ENCODE measurements at places on chromosomes 7 and 10. TPM values are rescaled to one million over a fixed set of nuclear protein-coding genes. Genes with fewer than 3 reads are reported as not detected.
A peak's percentile ranks its signal among the peaks of the same experiment; 100 is the strongest.

- DNase-seq, result no peak
Measured at GRCh38 chr10:64109926-64110495, 588.8 kb downstream of the REEP3 start.

- DNase-seq, result no peak
Measured at GRCh38 chr7:41584746-41585145, 118.1 kb downstream of the INHBA start.

GRCh38 chr7:89232-90019 lies 102.9 kb upstream of the FAM20C start:
- DNase-seq, result no peak

GRCh38 chr10:104144931-104145330 lies 23.0 kb downstream of the SFR1 start:
- DNase-seq, result no peak

- DNase-seq, result no peak
Measured at GRCh38 chr7:5234852-5235831, 45.1 kb downstream of the WIPI2 start.

Gene FGFBP3
- polyA plus RNA-seq, result 3.9 TPM

- no peak for DNase-seq
Measured at GRCh38 chr7:46150721-46151120, 229.6 kb upstream of the IGFBP3 start.

Gene CBX3
- polyA plus RNA-seq, result 352 TPM

Gene GFRA1
- 28.3 TPM for polyA plus RNA-seq

- DNase-seq, result no peak
Measured at GRCh38 chr10:74875966-74876365, 49.6 kb downstream of the KAT6B start.

- no peak for DNase-seq
Measured at GRCh38 chr7:66930341-66930740, 9.3 kb downstream of the TMEM248 start.

Gene ACTA2
- 165 TPM for polyA plus RNA-seq

GRCh38 chr10:129476431-129476830 lies 9.4 kb downstream of the MGMT start:
- DNase-seq, result no peak

Gene SLC26A5
- 0.17 TPM for polyA plus RNA-seq

Gene PIK3AP1
- 3.9 TPM for polyA plus RNA-seq

GRCh38 chr10:102948786-102949185 lies 30.7 kb downstream of the CNNM2 start:
- DNase-seq, result no peak

- no peak for DNase-seq
Measured at GRCh38 chr7:67764289-67764688, 767.7 kb downstream of the TYW1 start.

- no peak for DNase-seq
Measured at GRCh38 chr7:155745737-155746136, 66.5 kb downstream of the SHH start.

DNA sequence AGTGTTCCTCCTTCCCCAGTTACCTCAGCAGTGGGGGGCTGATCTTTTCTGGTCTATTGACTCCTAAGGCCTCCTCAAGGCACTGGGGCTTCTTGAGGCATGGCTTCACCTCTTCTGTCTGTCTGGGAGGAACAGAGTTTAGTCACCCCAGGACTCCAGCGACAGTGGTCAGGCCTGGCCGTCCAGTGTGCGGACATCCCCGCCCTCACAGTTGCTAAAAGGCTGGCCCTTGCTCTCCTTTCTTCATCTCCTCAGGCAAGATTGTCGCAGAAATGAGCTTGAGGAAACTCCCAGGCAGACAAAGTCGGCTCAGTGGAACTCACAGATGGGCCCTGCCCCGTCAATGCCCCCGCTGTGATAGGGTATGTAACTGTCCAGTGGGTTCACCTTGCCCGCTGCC lies 7.0 kb upstream of the FFAR4 start:
- DNase-seq, result no peak

DNA sequence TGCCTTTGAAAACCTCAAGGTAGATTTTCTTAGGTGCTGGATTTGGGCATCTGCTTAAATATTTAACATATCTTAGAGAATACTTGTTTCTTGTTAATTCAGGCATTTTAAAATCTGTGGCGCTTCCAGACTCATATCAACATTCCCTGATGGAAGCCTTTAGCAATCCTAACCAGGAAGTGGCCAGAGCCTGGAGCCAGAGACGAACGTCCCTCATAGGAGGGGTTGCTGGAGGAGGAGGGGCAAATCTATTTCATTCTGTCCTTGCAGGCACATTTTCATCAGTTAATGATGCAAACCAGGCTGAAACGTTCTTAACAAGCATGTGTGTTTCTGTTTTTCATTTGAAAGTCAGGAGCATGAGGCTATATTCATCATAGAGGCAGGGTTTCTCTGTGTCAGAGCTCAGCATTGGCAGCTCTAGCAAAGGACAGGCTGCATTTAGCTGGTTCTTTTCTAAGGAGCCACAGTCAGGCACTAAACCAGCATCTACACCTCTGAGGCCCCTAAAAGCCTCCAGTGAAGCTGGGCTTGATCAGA lies 17.8 kb upstream of the IFIT2 start:
- DNase-seq, result peak; percentile 64

GRCh38 chr10:88194041-88194887 lies 330.8 kb downstream of the PTEN start:
- DNase-seq, result no peak

Gene ENKUR
- polyA plus RNA-seq, result 5.0 TPM

DNA sequence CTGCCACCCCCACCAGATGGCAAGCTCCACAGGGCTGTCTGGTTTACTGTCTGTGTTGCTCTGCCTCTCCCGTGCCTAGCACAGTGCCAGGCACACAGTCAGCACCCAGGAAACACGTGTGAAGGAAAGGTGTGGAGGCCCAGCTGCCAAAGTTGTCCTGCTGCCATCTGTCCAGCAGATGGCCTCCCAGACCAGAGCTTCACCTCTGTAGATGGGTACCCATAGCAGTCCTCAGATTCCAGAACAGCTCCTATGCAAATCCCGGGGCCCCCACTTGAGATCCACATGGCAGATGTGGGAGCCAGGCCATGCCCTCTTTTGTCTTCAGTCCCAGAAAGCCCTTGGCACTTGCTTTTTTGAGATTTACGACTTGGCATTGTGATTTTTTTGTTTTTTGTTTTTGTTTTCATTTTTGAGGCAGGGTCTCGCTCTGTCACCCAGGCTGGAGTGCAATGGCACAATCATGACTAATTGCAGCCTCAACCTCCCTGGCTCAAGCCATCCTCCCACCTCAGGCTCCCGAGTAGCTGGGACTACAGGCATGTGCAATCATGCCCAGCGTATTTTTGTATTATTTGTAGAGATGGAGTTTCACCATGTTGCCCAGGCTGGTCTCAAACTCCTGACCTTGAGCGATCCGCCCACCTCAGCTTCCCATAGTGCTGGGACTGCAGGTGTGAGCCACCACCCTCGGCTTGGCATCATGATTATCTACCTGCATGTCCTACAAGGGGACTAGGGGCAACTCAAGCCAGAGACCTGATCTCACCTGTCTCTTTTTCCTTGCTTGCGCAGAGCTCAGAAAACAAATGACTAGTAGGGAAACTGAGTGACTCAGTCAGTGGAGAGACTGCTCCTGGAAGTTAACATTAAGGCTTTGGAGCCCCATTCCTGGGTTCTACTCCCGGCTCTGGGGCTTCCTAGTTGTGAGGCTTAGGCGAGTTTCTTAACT lies 16.9 kb upstream of the PALD1 start:
- no peak for DNase-seq

GRCh38 chr10:34098821-34099567 lies 716.1 kb downstream of the PARD3 start:
- no peak for DNase-seq

- no peak for DNase-seq
Measured at GRCh38 chr7:24912424-24912823, 67.6 kb downstream of the OSBPL3 start.

Gene LOXL4
- 4.4 TPM for polyA plus RNA-seq

Gene ADO
- polyA plus RNA-seq, result 36.6 TPM

Gene SPDYE2B
- 3.6 TPM for polyA plus RNA-seq

- DNase-seq, result no peak
Measured at GRCh38 chr7:30062587-30062986, 34.4 kb downstream of the PLEKHA8 start.

DNA sequence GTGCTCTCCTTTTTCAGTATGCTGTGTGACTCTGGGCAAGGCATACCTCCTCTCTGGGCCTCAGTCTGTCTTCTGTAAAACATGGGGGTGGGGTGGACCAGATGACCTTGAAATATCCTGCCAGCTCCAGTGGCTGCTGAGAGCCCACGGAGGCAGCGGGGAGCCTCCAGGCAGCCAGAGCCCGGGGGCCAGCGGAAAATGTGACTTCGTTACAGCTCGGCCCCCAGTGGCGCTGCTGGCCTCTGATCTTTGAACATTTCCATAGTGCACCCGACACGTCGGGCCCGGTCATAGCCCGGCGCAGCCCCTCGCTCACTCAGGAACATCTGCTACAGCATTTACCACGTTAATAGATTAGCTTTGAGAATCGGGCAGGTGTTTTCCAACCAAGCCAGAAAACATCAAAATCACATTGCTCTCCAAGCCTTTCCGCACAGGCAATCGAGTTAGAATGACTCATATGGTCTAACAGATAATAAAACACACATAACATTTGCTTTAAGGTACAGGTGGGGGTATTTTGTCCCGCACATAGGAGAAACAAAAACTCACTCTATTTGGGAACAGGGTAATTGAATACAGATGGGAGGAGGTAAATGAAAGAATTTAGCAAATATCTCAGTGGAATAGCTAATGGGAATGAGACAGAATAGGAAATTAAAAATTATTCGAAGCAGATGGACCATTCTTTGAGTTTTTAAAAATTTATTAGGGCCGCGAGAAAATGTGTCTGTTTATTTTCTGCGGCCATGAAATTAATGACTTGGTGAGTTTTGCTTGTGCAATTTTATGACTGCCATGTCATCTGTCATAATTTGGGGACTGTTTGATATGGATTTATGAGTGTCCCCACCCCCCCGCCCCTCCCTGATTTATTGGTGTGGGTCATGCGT lies 26.3 kb upstream of the COMTD1 start:
- DNase-seq, result no peak

Gene CYP2C19
- 0.13 TPM for polyA plus RNA-seq

DNA sequence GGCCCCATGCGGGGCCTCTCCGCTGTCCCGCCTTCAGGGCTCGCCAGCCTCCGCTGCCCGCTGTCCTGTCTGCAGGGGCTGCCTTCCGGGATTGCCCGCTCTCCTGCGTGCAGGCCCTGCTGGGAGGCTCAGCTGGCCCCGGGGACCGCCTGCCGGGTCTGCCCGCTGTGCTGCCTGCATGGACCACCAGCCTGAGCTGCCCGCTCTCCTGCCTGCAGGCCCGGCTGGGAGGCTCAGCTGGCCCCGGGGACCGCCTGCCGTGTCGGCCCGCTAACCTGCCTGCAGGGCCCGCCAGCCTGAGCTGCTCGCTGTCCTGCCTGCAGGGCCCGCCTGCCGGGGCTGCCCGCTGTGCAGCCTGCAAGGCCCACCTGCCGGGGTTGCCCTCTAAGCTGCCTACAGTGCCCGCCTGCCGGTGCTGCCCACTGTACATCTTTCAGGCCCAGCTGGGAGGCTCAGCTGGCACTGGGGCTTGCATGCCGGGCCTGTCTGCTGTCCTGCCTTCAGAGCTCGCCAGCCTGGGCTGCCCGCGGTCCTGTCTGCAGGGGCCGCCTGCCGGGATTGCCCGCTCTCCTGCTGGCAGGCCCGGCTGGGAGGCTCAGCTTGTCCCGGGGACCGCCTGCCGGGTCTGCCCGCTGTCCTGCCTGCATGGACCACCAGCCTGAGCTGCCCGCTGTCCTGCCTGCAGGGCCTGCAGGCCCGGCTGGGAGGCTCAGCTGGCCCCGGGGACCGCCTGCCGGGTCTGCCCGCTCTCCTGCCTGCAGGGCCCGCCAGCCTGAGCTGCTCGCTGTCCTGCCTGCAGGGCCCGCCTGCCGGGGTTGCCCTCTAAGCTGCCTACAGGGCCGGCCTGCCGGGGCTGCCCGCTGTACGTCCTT lies 165.1 kb downstream of the GLRX3 start:
- no peak for DNase-seq
